Cortex of kidney (tissue), 1 donor: ENCODE measurements at places on chromosomes 1 and 21.

DNA sequence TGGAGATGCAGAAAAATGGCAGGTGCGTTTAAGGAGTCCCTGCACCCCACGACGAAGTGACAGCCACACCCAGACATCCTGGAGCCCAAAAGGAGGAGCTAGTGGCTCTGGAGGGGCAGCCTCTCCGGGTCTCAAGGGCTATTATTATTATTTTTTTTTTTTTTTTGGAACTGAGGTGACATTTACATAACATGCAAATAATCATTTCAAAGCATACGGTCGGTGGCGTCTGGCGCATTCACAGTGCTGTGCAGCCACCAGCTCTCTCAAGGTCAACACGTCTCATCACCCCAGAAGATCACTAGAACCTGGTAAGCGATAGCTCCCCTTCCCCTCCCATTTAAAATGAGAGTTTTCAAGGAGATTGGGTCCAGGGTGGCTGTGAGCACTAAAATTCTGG is 67.5 kb upstream of the PDE9A start:
- no peak for DNase-seq

DNA sequence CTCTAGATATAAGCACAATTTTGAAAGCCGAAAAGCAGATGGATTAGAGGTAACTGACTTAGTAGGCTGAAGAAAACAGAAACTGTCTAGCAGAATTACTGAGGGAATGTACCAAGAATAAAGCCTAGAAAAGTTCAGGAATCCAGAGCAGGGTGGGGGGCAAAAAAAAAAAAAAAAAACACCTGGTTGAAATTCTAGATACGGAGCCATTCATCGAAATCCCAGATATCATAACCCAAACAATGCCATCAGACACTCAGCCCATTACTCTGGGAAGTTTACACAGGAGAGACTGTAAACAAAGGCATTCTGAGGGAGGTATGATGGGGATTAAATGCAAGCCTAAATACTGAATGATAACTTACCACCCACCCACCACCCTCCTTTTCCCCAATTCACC is 45.6 kb downstream of the ENAH start:
- DNase-seq: no peak

- DNase-seq: no peak
These were observed 223.6 kb upstream of the POU3F1 start for GRCh38 chr1:38269923-38270848.

DNA sequence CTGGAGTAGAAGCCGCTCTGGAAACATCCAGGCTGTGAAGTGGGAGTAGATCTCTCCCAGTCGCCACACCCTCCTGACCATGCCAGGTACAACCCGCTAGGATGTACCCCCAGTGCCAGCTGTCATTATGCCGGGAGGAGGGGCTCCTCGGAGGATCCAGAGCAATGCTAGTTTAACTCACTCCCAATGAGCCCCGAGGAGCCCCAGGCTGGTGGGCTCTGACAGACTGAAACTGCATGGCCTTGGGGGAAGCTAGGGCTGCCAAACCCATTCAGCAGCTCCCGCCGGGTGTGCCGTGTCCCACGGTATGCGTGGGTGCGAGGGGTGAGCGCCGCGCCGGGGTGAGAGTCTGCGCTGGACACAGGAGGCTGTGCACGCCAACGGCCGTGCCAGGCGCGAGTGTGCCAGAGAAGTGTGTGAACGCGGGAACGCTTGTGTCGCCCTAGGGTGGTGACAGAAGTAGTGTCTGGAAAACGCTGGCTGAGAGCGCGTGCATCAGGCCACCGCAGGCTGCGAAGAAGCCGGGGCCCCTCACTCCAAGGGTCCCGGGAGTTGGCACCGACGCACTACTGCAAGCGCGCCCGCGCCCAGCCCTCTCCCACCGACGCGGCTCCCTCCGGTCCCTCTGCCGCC is 177.1 kb upstream of the EDN2 start:
- no peak for DNase-seq

DNA sequence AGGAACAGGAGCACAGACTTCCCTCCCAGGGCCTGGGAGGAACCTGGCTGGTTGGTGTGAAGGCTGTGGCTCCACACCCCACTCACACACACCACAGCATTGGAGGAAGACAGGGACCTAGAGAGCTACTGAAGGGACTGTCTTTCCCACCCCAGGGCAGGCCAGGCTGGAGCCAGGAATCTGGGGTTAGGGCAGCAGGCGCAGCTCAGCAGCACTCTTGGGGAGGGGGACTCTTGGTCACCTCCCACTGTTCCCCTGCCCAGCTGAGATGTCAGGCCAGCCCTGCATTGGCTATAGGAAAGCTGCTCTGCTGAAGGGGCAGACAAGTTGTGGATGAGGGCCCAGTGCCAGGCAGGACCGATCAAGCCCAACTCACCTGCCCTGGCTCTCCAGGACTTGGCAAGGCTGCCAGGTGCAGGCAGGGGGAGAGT is 1.6 kb upstream of the PLEKHA6 start:
- no peak for DNase-seq

DNA sequence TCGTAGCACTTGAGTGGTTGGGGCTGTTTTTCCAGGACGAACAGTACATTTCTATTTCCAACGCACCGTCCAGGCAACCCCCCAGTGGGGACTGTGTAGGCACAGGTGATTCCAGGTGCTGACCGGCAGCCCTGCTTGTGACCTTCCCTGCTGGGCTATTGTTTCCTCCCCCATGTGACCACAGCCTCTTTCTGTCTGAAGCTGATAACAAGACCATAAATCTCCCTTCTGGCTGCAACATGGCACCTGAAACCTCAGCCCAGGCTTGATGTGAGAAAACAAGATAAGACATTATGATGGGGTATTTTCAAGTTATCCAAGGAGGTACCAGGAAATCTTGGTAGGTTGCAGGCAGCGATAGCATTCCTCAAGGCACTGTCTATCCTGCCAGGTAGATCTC is 48.2 kb downstream of the HLX start:
- DNase-seq: no peak

DNA sequence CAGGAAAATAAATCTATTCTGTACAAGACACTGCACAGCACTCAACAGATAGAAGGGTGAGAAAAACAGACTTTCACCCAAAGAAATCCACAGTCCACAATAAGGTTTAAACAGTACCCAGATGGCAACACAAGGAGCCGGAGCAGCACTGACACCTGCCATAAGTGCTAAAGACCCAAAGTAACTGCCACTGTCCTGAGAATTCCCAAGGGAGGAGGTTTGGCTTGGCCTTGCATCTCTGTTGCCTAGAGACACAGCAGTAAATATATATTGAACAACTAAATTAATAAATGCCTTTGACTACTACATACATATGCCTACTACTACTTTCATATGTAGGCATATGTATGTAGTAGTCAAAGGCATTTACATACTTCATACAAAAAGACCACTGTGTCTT is 68.0 kb downstream of the VAV3 start:
- no peak for DNase-seq

GRCh38 chr1:62131093-62131725 is 63.4 kb upstream of the L1TD1 start:
- no peak for DNase-seq

- no peak for DNase-seq
These were observed 10.1 kb downstream of the GLIS1 start for GRCh38 chr1:53728702-53729455.

GRCh38 chr1:112319371-112320040 is 76.5 kb upstream of the CTTNBP2NL start:
- DNase-seq: no peak

DNA sequence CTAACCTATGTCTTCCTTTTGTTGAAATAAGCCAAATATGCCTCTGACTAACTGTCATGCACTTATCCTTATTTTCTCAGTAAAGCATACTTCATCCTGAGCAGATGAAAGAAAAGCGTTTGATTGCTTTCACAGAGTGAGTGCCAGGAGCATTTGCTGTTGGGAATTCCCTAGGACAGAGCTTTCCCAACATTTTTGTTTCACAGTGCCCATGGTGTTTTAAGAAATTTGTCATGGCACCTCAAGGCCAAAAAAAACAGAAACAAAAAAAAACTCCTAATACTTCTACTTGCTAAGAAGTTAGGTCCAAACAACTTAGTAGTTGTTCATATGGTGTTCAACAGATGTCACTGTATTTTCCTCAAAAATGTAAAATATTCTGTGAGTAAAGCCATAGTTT is 120.8 kb upstream of the BMP8A start:
- no peak for DNase-seq
